ENCODE measurements at places on chromosomes 6 and 20. TPM values are rescaled to one million over a fixed set of nuclear protein-coding genes. Genes with fewer than 3 reads are reported as not detected.

- H3K4me3 ChIP-seq = no peak overlapping the region
- no peaks in the 10 kb centered on the region for H3K4me1 ChIP-seq
- no peaks in the 10 kb centered on the region for H3K27me3 ChIP-seq
- no peak overlapping the region for H3K27ac ChIP-seq
- DNase-seq = no peak
- peaks cover 24% of the 10 kb centered on the region for H3K36me3 ChIP-seq
These were observed 15.2 kb upstream of the MCCD1 start for GRCh38 chr6:31513456-31514165.

- peak; percentile 43 for DNase-seq
- peaks cover 21% of the 10 kb centered on the region for H3K4me1 ChIP-seq
- H3K4me3 ChIP-seq = peak overlapping the region; percentile 15
- no peaks in the 10 kb centered on the region for H3K27me3 ChIP-seq
These were observed 284.7 kb upstream of the TAB2 start for GRCh38 chr6:149032599-149033405.

GRCh38 chr6:107447663-107448216 lies 11.6 kb downstream of the PDSS2 start:
- no peak overlapping the region for H3K27ac ChIP-seq
- H3K4me3 ChIP-seq = no peak overlapping the region
- H3K4me1 ChIP-seq = no peaks in the 10 kb centered on the region
- no peaks in the 10 kb centered on the region for H3K27me3 ChIP-seq

- no peaks in the 10 kb centered on the region for H3K27me3 ChIP-seq
- H3K4me3 ChIP-seq = no peak overlapping the region
- no peak overlapping the region for H3K27ac ChIP-seq
- DNase-seq = no peak
- H3K4me1 ChIP-seq = no peaks in the 10 kb centered on the region
These were observed 430.3 kb upstream of the SULF2 start for GRCh38 chr20:48215536-48215935.

- no peak for DNase-seq
- peaks cover 85% of the 10 kb centered on the region for H3K36me3 ChIP-seq
- no peak overlapping the region for H3K4me3 ChIP-seq
These were observed 14.8 kb upstream of the RPL7L1 start for GRCh38 chr6:42864602-42865001.

GRCh38 chr20:6740096-6740495 lies 27.4 kb upstream of the BMP2 start:
- H3K27ac ChIP-seq = no peak overlapping the region
- H3K36me3 ChIP-seq = no peaks in the 10 kb centered on the region
- no peak for DNase-seq
- no peak overlapping the region for H3K4me3 ChIP-seq
- H3K4me1 ChIP-seq = no peaks in the 10 kb centered on the region

The CLDN20 gene
- not detected for total RNA-seq

DNA sequence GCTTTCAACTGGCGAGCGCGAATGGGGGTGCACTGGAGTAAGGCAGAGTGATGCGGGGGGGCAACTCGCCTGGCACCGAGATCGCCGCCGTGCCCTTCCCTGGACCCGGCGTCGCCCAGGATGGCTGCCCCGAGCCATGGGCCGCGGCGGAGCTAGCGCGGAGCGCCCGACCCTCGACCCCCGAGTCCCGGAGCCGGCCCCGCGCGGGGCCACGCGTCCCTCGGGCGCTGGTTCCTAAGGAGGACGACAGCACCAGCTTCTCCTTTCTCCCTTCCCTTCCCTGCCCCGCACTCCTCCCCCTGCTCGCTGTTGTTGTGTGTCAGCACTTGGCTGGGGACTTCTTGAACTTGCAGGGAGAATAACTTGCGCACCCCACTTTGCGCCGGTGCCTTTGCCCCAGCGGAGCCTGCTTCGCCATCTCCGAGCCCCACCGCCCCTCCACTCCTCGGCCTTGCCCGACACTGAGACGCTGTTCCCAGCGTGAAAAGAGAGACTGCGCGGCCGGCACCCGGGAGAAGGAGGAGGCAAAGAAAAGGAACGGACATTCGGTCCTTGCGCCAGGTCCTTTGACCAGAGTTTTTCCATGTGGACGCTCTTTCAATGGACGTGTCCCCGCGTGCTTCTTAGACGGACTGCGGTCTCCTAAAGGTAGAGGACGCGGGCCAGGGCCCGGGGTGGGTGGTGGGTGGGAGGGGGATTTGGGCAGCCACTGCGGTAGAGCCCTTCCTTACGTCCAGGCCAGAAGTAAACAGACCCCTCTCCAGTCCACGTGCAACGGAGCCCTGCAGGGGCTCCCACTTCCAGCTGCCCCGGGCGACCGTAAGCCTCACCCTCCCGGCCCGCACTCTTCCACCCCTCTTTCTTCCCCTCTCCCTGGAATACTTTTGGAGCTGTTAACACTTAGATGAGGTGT lies 998 bp downstream of the BMP2 start:
- H3K4me3 ChIP-seq = no peak overlapping the region
- peaks cover 2% of the 10 kb centered on the region for H3K4me1 ChIP-seq
- H3K27me3 ChIP-seq = peaks cover 29% of the 10 kb centered on the region
- no peak overlapping the region for H3K27ac ChIP-seq
- no peaks in the 10 kb centered on the region for H3K36me3 ChIP-seq

DNA sequence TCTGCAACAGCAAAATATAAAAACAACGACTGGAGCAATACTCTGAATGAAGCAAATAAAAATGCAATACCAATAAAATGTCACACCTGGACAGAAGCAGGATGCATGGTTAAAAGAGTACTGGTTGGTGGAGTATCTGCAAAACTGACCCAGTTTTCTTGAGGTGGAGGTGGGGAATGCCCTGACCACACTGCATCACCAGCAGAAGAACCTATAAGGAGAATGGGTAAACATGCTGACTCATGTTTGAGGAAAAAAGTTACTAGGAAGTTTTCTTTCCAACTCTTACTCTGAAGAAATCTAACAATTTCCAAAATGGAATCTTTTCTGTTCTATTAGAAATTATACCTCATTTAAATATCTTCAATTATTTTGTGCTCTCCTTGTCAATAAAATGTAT lies 43.6 kb downstream of the REPS1 start:
- no peaks in the 10 kb centered on the region for H3K27me3 ChIP-seq
- H3K4me3 ChIP-seq = no peak overlapping the region
- peak; percentile 77 for DNase-seq
- peaks cover 7% of the 10 kb centered on the region for H3K4me1 ChIP-seq
- no peak overlapping the region for H3K27ac ChIP-seq
- H3K36me3 ChIP-seq = peaks cover 51% of the 10 kb centered on the region

The XRN2 gene
- 48.9 TPM for total RNA-seq

GRCh38 chr20:53445321-53445731 lies 148.3 kb downstream of the ZNF217 start:
- no peak overlapping the region for H3K27ac ChIP-seq
- no peaks in the 10 kb centered on the region for H3K4me1 ChIP-seq
- H3K36me3 ChIP-seq = no peaks in the 10 kb centered on the region
- DNase-seq = no peak

DNA sequence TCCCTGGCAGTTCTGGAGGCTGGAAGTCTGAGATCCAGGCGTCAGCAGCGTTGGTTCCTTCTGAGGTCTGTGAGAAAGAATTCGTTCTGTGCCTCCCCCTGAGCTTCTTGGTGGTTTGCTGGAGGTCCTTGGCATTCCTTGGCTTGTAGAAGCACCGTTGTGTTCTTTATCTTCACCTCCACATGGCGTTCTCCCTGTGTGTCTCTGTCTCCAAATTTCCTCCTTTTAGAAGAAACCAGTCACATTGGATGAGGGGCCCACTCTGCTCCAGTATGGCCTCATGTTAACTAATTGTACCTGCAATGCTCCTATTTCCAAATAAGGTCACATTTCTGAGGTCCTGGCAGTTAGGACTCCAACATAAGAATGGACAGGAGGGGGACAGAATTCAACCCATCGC lies 73.0 kb upstream of the BACH2 start:
- no peak overlapping the region for H3K27ac ChIP-seq
- H3K4me3 ChIP-seq = no peak overlapping the region
- DNase-seq = no peak

The SLC23A2 gene
- total RNA-seq = 22.8 TPM

The GJA10 gene
- total RNA-seq = not detected

The FRK gene
- not detected for total RNA-seq

The CRYBG1 gene
- 59.4 TPM for total RNA-seq

DNA sequence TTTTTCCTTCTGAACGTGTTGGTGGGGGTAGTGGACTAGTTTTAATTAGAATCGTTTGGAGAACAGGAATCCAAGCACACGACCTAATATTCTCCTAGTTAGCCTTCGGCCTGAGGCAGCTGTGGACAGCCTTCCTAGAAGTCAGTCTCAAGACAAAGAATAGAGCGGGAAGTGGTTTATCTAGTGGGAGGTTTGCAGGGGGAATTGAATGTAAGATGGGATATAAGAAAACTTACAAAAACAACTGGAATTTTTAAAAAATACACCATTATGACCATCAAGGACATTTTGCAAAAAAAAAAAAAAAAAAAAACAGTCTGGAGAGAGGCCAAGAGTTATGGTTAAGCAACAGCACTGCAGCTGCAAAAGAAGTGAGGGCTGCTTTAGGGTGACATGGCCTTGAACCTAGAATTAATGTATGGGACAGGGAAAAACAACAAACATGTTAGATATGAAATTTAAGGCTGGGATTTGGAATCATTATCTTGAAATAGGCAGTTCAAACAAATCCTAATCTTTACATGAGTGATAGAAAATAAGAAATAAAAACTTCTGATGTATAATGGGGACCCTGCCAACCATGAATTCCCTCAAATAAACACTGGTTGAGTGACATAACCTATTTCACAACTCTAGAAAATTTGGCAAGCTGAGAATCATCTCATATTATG lies 40.2 kb downstream of the PLAGL1 start:
- H3K4me1 ChIP-seq = no peaks in the 10 kb centered on the region
- H3K36me3 ChIP-seq = no peaks in the 10 kb centered on the region
- no peak overlapping the region for H3K27ac ChIP-seq
- DNase-seq = no peak

DNA sequence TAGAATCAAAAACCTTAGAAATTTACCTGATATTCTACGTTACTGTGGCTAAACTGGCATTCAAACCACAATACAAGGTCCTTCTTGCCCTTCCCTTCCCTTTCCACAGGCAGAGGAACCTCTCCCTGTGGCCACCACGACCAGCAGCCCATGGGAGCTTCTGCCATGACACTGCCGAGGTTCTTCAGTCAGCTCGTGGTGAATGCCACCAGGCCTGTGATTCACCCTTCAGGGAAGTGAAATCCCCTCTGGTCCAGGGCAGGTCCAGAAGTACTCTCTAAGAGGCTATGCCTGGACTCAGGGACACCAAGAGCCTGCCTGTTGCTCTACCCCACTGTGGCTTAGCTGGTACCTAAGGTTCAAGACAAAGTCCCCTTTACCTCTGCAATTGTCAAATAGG lies 123.0 kb downstream of the HTR1B start:
- no peak for DNase-seq
- no peak overlapping the region for H3K4me3 ChIP-seq
- H3K4me1 ChIP-seq = no peaks in the 10 kb centered on the region
- H3K27me3 ChIP-seq = no peaks in the 10 kb centered on the region
- no peaks in the 10 kb centered on the region for H3K36me3 ChIP-seq

DNA sequence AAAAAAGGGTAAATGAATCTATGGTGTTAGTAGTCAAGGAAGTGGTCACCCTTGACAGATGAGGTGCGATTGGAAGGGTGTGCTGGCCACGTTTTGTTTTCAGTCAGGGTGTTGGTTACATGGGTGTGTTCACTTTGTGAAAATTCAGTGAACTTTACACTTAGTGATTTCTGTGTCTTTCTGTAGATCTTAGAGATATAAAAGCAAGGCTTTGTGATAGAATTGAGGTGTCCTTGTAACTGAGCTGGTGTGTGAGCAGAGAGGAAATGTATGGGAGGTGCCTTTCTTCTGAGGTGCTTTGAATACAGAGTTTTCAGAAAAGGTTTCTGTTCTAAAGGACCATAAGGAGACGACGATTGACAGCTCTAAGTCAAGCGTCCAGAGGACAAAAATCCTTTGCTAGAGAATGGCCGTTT lies 90.5 kb downstream of the SAMD3 start:
- no peaks in the 10 kb centered on the region for H3K27me3 ChIP-seq
- peaks cover 9% of the 10 kb centered on the region for H3K36me3 ChIP-seq
- peaks cover 36% of the 10 kb centered on the region for H3K4me1 ChIP-seq

The KCNS1 gene
- not detected for total RNA-seq

GRCh38 chr6:5994999-5995657 lies 11.6 kb downstream of the NRN1 start:
- H3K4me1 ChIP-seq = peaks cover 58% of the 10 kb centered on the region
- no peak overlapping the region for H3K27ac ChIP-seq
- H3K4me3 ChIP-seq = no peak overlapping the region
- peaks cover 75% of the 10 kb centered on the region for H3K27me3 ChIP-seq
- H3K36me3 ChIP-seq = no peaks in the 10 kb centered on the region
- no peak for DNase-seq

GRCh38 chr6:37481711-37482605 lies 17.7 kb downstream of the CCDC167 start:
- H3K27ac ChIP-seq = no peak overlapping the region
- DNase-seq = no peak
- peaks cover 80% of the 10 kb centered on the region for H3K36me3 ChIP-seq
- H3K4me3 ChIP-seq = no peak overlapping the region
- H3K4me1 ChIP-seq = peaks cover 19% of the 10 kb centered on the region

DNA sequence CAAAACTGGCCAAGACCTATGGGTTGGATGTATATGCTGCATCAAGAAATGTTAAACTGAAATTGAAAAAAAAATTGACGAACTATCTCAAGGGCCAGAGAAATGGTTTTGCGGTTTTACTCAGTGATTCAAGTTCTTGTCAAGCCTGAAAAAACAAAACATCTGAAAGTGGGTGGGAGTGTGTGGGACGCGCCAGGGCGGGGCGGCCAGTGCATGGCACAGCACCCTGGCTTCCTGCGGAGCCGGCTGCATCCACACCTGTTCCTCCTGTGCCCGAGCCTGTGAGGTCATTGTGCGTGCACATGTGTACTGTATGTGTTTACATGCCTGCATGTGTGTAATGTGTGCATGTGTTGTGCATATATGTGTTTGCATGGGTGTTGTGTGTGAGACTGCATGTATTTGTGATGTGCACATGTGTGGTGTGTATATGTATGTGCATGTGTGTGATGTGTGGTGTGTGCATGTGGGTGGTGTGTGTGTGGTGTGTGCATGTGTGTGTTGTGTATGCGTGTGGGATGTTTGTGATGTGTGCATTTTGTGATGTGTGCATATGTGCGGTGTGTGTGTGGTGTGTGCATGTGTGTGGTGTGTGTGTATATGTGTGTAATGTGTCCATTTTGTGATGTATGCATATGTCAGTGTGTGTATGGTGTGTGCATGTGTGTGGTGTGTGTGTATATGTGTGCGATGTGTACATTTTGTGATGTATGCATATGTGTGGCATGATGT lies 59.8 kb downstream of the CDH4 start:
- no peak overlapping the region for H3K4me3 ChIP-seq
- H3K27me3 ChIP-seq = no peaks in the 10 kb centered on the region
- no peaks in the 10 kb centered on the region for H3K4me1 ChIP-seq
- no peak for DNase-seq
- no peak overlapping the region for H3K27ac ChIP-seq

- no peaks in the 10 kb centered on the region for H3K4me1 ChIP-seq
- peaks cover 5% of the 10 kb centered on the region for H3K36me3 ChIP-seq
- no peak overlapping the region for H3K27ac ChIP-seq
- no peak overlapping the region for H3K4me3 ChIP-seq
- DNase-seq = no peak
These were observed 109.3 kb downstream of the TCP11 start for GRCh38 chr6:35031611-35032529.

The ZNF311 gene
- 0.31 TPM for total RNA-seq

The CAP2 gene
- not detected for total RNA-seq

The OR11A1 gene
- total RNA-seq = not detected

- no peak overlapping the region for H3K27ac ChIP-seq
- H3K27me3 ChIP-seq = no peaks in the 10 kb centered on the region
- no peak overlapping the region for H3K4me3 ChIP-seq
- DNase-seq = no peak
- H3K4me1 ChIP-seq = no peaks in the 10 kb centered on the region
- H3K36me3 ChIP-seq = no peaks in the 10 kb centered on the region
These were observed 111.0 kb upstream of the ADTRP start for GRCh38 chr6:11889572-11889971.

Data from CD4-positive, alpha-beta T cell (primary cell).